Neural crest cell (in vitro differentiated cells): ENCODE measurements at places on chromosomes 6 and 20.
A peak's percentile ranks its signal among the peaks of the same experiment; 100 is the strongest.

- no peak for DNase-seq
These were observed 1.5 kb upstream of the ARID1B start for GRCh38 chr6:156775717-156776116.

- DNase-seq: no peak
These were observed 41.8 kb downstream of the RBM38 start for GRCh38 chr20:57432862-57433491.

DNA sequence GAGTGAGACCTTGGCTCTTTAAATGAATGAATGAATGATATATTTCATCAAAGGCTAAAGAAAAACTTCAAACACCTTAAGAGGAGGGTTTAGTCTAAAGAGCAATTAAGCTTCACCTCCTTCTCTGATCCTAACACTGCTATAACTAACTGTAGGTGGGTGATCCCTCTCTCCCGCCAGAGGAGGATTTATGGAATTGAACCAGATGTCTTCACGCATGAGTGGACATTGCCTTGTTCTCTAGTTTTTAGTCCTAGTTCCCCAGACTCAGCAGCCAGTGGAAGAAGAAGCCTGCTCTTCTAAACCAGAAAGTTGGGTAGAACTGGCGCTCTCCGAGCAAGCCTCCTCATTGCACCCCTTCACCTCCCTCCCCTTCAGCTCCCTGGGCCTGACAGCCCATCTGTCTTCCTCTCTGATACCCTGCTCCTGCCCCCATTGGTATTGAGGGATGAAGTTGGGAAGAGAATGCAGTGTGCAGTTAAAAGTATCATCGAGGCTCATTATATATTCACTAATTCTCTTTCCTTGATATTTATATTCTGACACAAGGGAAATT, 142.7 kb downstream of the ARID1B start:
- no peak for DNase-seq

- no peak for DNase-seq
These were observed 134.1 kb downstream of the SOBP start for GRCh38 chr6:107624050-107624449.

DNA sequence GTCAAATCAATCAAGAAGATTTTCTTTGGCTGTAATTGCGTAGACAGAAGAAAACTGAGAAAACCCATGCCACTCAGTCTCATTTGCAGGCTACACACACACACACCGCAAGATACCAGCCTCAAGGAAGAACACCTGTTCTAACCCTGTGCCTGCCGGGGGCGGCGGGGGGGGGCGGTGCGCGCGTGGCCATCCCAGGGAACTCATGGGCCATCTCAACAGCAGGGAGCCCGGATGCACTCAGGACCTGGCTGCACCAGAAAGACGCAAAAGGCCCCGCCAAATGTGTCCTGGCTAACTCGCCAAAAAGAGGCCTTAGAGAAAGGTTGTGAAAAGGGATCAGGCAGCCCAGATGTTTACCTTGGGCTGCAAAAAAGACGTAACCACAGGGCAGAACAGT, 2.1 kb downstream of the B3GAT2 start:
- DNase-seq: no peak

DNA sequence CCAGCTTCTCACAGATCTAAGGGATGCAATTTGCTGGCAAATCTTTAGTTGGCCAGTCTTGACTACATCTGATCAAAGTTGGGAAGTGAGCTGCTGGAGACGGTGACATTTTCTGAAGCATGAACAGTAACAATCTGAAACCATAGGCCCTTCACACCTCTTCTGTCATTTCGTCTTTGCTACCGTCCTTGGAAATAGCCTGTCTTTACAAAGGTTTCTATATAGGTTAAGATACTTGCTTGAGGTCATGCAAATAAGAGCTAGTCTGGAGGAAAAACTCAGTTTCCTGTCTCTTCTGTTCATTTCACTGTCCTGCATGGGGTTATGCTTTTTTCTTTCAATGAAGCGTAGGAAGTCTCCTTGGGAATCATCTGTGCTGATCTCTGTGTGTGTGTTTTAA, 55.6 kb downstream of the CARMIL1 start:
- no peak for DNase-seq

DNA sequence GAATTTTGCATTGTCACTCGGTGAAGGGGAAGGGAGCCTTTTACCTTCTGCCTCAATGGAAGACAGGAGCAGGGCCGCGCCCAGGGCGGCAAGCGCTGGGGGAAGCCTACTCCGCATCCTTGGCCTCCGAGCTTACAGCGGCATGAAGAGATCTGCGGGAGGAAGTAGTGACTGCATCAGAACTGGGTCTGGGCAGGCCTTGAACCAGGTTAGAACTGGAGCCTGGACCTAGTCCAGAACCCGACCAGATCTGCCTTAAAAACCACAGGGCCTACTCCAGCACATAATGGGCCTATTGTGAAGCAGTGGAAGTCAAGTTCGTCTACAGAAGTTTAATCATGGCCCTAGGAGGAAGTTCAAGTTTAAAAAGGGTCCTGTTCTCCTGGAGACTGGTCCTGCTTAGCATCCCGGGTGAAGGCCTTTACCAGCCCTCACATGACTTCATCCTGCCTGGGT, 3.1 kb downstream of the COL12A1 start:
- no peak for DNase-seq

GRCh38 chr6:47308552-47309290, 984 bp downstream of the TNFRSF21 start:
- peak; percentile 18 for DNase-seq

GRCh38 chr6:109816452-109817374, 125.6 kb downstream of the FIG4 start:
- DNase-seq: no peak

DNA sequence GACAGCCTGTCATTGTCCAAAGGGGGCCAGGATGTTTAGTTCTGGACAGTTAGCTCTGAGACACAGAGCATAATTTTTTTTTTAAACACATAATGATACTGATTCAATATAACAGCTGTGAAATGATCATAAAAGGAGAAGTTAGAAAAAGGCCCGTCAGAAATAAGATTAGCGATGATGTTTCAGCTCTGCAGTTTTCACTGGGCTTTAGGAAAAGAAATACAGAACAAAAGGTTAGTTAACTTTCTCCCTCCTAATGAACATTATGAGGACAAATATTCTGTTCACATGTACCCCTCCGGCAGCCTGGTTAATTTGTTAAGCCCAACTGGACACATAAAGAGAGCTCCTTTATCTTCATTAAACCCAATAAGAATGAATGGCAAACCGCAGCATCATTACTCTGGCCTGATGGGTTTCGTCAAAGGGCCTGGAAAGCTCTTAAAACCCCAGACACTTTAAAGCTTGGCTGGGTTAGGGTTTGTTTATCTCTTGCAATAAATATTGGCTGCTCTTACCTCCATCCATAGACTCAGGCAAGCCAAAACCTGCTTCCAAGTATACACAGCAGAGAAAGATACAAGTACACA, 394.6 kb downstream of the KIF16B start:
- DNase-seq: no peak

DNA sequence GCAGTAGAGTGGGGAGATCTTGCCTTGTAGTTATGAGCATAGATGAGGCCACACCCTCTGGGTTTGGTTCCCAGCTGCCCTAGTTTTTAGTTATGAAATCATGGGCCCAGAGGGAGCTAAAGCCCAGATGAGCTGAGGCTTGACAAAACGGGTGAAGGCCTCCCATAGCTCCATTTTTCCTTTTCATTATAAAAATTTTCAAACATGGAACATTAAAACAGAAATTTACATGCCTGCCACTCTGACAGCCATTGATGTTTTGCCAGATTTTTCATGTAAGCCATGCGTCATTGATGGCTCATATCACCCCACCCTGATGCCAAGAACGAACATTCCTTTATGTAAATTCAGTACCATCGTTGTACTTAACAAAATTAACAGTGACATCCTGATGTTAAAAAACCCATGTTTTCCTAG, 67.9 kb downstream of the IGF2R start:
- no peak for DNase-seq

DNA sequence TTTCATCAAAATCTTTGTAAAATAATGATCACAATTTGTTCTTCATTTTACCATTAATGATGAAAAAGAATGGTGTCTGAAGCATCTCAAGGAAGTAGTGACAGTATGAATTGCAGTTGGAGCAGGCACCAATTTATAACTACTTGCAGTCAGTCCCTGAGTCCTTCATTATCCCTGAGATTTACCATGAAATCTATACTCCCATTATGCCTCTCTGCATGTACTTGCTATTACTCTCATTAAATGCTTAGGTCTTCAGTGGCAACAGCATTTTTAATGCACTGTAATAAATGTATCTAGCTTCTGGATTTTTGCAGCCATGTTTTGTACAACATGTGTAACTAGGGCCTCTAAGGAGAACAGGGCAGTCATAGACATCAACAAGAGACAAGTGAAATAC, 708.8 kb downstream of the EYS start:
- no peak for DNase-seq

DNA sequence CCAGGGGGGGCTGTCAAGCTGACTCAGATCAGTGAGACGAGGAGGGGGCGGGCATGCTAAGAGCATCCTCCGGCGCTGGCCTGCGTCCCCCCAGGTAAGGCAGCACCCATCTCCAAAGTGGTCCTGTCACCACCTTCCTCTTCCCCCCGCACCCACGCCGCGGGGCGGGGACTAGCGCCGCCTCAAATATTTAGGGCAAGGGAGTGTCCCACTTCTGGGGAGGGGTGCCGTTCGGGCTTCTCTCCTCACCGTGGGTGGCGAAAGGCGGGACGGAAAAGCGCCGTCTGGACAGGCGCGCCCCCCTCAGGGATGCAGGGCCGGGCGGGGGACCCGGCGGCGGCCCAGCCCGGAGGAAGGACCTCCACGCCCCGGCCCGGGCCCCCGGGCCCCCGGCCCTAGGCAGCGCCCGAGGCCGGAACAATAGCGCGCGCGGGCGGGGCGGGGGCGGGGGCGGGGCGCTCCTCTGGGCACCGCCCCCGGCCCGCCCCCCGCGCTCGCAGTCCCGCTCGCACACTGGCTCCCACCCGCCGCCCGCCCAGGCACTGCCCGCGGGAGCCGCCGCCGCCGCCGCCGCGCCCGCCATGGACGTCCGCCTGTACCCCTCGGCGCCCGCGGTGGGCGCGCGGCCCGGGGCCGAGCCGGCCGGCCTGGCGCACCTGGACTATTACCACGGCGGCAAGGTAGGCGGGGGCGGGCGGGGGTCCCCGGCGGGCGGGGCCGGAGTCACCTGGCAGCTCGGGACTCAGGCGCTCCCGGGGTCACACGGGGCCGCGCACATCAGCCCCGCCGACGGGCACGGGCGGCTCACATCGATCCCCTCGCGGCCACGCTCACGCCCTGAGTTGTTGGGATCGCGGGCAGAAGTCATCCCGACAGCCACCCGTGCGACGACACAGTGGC, at the start of gene TOX2:
TSS of gene TOX2 (plus strand) at position 542 of the 900 bp plus-strand sequence. CDS start at position 582, 40 bp downstream.
- peak; percentile 48 for DNase-seq

GRCh38 chr6:90217506-90218127, 79.0 kb downstream of the BACH2 start:
- DNase-seq: no peak

DNA sequence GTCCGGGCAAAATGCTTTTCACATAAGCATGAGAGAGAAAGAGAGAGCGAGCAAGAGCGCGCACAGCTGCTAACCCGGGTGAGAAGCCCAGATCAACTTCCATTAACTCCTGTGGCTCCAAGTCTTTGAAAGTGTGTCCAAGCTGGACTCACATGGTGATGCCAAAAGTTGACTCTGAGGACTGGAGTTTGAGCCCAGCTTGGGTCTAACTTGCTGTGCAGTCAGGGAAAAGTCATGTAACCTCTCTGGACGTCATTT, 357.2 kb upstream of the SULF2 start:
- no peak for DNase-seq

GRCh38 chr6:79257381-79258205, 23.1 kb upstream of the HMGN3 start:
- no peak for DNase-seq

GRCh38 chr6:27861276-27861840, 50.8 kb downstream of the OR2B2 start:
- no peak for DNase-seq

DNA sequence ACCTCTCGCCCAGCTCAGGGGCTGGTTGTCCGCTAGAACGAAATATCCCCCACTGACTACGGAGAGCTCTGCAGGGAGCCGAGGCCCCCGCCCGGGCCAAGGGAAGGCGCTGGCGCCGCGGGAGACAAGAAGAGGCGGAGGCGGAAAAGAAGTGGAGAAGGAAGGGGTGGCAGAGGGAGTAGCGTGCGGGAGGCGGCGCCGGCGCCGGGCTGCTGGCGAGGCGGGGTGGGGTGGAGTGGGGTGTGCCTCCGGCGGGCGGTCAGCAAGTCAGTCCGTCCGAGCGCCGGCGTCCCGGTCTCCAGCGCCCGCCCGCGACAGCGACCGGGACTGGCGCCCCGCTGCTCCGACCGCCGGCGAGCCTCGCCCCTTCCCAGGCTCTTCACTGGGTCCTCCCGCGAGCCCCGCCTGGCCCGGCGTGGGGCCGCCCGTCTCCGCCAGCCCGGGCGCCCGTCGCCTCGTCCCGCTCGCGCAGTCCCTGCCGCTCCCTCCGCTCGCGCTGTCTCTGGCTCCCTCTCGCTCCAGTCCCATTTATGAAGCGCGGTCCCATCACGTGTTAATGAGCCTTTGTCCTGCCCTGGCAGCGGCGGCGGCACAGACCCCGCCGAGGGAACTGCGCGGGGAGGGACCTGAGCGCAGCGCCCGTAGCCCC, at the start of gene CNR1:
TSS of gene CNR1 (minus strand) at position 504 of the 649 bp plus-strand sequence. CDS start 21,073 bp downstream, outside the sequence.
- DNase-seq: peak; percentile 42

DNA sequence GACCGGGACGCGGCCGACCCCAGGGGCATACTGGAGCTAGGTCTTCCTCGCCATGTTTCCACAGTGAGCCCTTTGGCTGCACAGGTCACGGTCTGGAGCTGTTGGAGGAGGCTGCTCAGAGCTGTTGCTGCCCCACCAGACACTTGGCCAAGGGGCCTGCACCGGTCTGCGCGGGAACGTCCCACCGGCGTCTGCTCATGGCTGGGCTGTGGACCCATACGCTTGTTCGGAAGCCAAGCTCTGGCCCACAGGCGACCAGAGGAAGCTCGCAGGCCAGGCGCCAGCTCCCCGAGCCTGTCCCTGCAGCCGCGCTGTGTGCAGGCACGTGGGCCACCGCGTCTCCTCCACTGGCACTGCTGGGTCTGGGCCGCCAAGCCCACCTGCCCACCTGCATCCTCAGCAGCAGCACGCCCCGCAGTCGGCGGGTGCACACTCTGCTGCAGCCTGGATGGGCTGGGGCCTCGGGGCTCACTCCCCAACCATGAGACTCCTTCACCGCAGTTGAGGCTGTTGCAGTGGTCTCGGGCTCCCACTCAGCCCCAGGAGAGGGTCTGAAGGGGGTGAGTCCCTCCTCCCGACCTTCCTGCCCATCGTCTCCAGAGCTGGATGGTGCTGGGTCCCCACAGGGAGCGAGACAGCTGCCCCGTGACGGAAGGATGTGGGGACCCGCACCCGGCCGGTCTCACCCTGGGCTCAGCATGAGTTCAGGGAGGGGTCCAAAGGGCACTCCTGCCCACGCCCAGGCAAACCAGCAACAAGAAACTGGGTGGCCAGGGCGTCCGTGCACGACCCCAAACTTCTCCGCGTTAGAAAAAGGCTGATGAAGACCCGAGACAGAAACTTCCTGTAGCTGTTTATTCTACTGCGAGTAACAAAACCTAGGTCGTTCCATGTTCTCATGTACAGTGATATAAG, 15.5 kb upstream of the TCFL5 start:
- no peak for DNase-seq
